ENCODE measurements at places on chromosomes 7 and 10.

DNA sequence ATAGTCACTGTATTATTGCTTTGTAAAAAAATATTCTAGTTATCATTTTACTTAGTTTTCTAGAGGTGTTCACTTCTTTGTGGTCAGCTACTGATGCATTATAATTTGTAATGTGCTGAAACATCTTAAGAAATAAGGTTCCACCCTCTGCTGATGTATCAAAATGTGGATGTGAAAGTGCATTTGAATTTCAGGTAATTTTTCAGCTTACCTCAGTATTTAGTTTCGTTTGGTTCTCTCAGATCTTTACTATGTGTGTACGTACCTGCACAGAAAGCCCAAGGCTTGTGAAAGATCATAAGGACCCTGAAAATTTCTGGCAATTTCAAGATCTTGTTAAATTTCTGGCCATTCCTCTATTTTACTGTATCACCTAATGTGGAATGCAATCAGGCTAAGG lies 542.3 kb upstream of the TPK1 start:
- no peak for DNase-seq
- no peaks in the 10 kb centered on the region for H3K27me3 ChIP-seq
- no peak overlapping the region for H3K27ac ChIP-seq
- H3K4me3 ChIP-seq: no peak overlapping the region

DNA sequence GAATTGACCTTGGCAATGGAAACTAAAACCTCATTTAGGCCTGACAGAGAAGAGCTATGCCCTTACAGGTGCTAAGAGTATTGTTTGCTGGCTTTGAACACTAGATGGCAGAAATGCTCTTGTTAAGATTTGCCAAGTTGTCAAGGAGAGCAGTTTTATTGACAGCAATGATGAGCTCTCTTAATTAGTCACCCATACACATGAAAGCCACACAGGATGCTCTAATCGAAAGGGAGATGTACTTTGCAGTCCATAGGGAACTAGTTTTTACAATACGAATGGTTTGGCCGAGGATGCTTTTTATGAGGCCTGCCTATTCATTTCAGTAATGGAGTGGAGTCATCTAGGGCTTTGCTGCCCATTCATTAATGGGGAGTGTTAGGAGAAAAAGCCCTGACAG lies 45.4 kb upstream of the MBL2 start:
- no peaks in the 10 kb centered on the region for H3K27me3 ChIP-seq
- H3K4me3 ChIP-seq: no peak overlapping the region
- H3K27ac ChIP-seq: no peak overlapping the region
- H3K36me3 ChIP-seq: no peaks in the 10 kb centered on the region
- DNase-seq: no peak

- H3K4me1 ChIP-seq: no peaks in the 10 kb centered on the region
- no peak for DNase-seq
- H3K27ac ChIP-seq: no peak overlapping the region
- no peaks in the 10 kb centered on the region for H3K36me3 ChIP-seq
- H3K4me3 ChIP-seq: no peak overlapping the region
Measured at GRCh38 chr7:76423666-76424412, 911 bp upstream of the ZP3 start.

DNA sequence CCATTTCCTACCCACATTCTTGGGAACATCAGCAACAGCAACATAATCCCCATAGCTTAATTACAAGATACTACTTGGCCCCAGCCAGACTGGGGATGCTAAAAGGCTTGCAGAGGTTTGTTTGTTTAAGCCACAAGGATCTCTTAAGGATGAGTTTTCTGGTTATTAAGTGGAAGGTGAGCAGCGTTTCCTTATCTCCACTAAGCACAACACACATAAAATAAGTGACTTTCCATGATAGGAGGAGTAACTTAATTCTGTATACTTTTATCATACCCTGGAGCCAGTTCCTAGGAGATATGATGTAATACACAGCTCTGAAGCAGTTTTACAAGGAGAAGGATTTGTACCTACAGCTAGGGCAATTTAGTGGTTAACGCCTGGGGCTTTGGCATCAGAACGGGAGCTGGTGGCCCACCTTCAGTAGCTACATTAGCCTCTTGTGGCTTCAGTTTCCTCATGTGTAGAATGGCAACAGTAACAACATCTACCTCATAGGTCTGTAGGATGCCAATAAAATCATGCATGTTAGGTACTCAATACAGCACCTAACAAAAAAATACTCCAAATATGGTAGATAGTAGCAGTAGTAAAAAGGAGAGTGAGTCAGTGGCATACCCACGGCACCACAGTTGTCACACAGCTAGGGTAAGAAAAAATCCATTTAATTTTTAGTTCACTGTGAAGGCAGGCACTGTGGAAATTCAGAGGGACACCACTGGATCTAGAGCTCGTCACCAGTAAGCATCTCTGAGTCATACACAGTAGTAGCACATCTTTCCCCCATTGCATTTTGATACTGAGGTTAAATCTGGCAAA lies 55.2 kb downstream of the DOCK4 start:
- H3K27me3 ChIP-seq: no peaks in the 10 kb centered on the region
- H3K27ac ChIP-seq: no peak overlapping the region
- H3K36me3 ChIP-seq: no peaks in the 10 kb centered on the region
- no peak overlapping the region for H3K4me3 ChIP-seq
- no peaks in the 10 kb centered on the region for H3K4me1 ChIP-seq
- DNase-seq: no peak

DNA sequence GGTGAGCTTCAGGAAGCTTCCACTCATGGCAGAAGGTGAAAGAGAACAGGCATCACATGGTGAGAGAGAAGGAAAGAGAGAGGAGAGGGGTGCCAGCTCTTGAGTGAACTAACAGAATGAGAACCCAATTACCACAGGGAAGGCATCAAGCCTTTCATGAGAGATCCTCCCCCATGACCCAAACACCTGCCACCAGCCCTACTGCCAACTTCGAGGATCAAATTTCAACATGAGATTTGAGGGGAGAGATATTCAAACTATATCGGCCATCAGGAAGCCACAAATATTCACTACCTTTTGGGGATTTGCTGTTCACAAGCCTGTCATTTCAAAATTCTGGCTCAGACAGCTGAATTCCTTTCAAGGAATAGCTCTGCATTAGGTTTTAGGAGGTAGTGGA lies 39.9 kb upstream of the SMNDC1 start:
- H3K4me3 ChIP-seq: no peak overlapping the region
- H3K27me3 ChIP-seq: no peaks in the 10 kb centered on the region
- H3K36me3 ChIP-seq: no peaks in the 10 kb centered on the region
- no peak for DNase-seq
- H3K27ac ChIP-seq: no peak overlapping the region
- H3K4me1 ChIP-seq: peaks cover 5% of the 10 kb centered on the region

GRCh38 chr10:380313-380940 lies 245.2 kb downstream of the ZMYND11 start:
- H3K4me1 ChIP-seq: no peaks in the 10 kb centered on the region
- DNase-seq: no peak
- no peaks in the 10 kb centered on the region for H3K27me3 ChIP-seq
- H3K27ac ChIP-seq: no peak overlapping the region
- no peak overlapping the region for H3K4me3 ChIP-seq
- peaks cover 53% of the 10 kb centered on the region for H3K36me3 ChIP-seq

- no peak overlapping the region for H3K4me3 ChIP-seq
- no peaks in the 10 kb centered on the region for H3K4me1 ChIP-seq
- no peaks in the 10 kb centered on the region for H3K36me3 ChIP-seq
- no peak for DNase-seq
Measured at GRCh38 chr7:105978035-105978434, 15.0 kb downstream of the CDHR3 start.

DNA sequence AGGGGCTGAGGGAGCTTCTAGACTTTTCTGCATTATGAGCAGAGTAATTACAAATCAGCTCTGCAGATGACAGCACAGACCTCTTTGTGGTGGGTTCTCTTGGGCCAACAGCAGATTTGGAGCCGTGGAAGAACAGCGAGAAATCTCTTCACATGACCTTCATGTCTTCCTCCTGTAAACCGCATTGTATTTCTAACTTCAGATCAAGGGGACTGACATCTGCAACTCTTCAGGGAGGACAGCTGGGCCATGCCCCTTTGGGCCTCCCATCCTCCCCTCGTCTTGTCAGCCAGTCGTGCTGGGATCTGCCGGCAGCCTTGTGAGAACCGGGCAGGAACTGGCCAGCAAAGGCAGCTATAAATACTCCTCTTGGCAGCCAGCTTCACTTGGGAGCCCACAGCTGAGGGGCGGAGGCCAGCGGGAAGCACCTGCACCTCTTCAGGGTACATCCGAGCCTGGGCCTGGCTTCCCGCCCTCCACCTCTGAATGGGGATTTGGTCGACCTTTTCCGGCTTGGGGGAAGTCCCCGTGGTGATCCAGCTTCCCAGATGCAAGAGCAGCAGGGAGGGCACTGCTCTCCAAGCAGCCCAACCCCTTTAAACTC lies 54.7 kb downstream of the STEAP1B start:
- peaks cover 17% of the 10 kb centered on the region for H3K4me1 ChIP-seq
- H3K27ac ChIP-seq: no peak overlapping the region
- H3K27me3 ChIP-seq: no peaks in the 10 kb centered on the region
- H3K4me3 ChIP-seq: no peak overlapping the region
- DNase-seq: peak; percentile 52

DNA sequence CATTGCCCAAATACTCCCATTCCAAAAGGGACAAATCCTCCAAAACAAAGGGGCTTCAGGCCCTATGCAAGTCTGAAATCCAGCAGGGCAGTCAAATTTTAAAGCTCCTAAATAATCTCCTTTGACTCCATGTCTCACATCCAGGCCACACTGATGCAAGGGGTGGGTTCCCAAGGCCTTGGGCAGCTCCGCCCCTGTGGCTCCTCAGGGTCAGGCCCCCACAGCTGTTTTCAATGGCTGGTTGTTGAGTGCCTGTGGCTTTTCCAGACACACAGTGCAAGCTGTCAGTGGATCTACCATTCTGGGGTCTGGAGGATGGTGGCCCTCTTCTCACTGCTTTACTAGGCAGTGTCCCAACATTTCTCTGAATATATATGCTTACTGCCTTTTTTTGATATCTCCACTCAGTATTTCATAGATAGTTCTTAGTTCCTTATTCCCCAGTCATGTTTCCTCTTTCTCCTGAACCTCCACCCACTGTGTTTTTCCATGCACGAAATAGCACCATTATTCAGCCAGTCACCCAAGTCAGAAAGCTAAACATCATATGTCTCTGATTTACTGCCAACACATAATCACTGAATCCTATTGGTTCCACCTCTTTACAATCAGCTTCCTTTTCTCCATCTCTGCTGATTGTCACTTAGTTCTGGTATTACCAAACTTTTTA lies 172.6 kb upstream of the CACNA2D1 start:
- no peaks in the 10 kb centered on the region for H3K36me3 ChIP-seq
- H3K27ac ChIP-seq: no peak overlapping the region
- no peaks in the 10 kb centered on the region for H3K4me1 ChIP-seq
- H3K27me3 ChIP-seq: no peaks in the 10 kb centered on the region
- no peak overlapping the region for H3K4me3 ChIP-seq
- DNase-seq: no peak

- H3K27ac ChIP-seq: no peak overlapping the region
- DNase-seq: no peak
- no peaks in the 10 kb centered on the region for H3K36me3 ChIP-seq
- H3K4me1 ChIP-seq: no peaks in the 10 kb centered on the region
- no peak overlapping the region for H3K4me3 ChIP-seq
Measured at GRCh38 chr7:12801107-12801506, 113.7 kb downstream of the ARL4A start.

- H3K36me3 ChIP-seq: no peaks in the 10 kb centered on the region
- no peak for DNase-seq
- H3K4me3 ChIP-seq: no peak overlapping the region
- H3K27me3 ChIP-seq: no peaks in the 10 kb centered on the region
- no peak overlapping the region for H3K27ac ChIP-seq
Measured at GRCh38 chr10:48474765-48475365, 130.0 kb downstream of the ARHGAP22 start.

DNA sequence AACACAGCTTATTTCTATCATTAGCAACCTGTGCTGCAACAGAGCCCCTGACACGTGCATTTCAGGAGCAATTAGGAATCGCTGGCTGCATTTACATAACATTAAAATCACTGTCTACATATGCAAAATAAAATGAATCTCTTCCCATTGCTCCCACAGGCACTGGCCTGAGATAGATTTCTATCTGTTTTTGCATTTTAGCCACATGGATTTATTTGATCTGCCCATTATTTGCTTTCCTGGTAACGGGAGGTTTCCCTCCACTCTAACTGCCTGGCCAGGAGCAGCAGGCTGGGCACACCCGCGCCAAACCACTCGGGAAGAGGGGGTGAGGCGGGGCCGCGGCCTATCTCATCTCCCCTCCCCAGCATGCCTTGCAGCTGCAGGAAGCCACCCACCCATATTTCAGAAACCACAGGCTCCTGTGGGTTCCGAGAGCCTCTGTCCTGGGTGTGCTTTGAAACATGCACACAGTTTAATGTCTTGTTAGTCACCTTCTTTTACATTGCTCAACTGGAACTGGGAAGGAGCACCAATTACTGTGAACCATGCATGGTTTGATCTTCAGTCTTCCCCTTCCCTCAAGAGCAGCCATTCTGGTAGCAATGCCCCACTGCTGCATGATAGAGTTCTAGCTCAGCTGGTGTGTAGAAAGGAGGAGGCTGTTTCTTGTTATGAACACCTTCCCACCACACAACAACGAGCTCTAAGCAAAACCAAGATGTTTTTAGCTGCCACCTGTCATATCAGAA lies 37.7 kb upstream of the IKZF1 start:
- no peak overlapping the region for H3K27ac ChIP-seq
- H3K27me3 ChIP-seq: no peaks in the 10 kb centered on the region
- no peak overlapping the region for H3K4me3 ChIP-seq
- no peak for DNase-seq
- no peaks in the 10 kb centered on the region for H3K4me1 ChIP-seq
- no peaks in the 10 kb centered on the region for H3K36me3 ChIP-seq

- H3K27me3 ChIP-seq: no peaks in the 10 kb centered on the region
- H3K27ac ChIP-seq: no peak overlapping the region
- H3K4me3 ChIP-seq: no peak overlapping the region
- no peaks in the 10 kb centered on the region for H3K4me1 ChIP-seq
- DNase-seq: no peak
- no peaks in the 10 kb centered on the region for H3K36me3 ChIP-seq
Measured at GRCh38 chr7:10343108-10343507, 630.6 kb upstream of the PHF14 start.

DNA sequence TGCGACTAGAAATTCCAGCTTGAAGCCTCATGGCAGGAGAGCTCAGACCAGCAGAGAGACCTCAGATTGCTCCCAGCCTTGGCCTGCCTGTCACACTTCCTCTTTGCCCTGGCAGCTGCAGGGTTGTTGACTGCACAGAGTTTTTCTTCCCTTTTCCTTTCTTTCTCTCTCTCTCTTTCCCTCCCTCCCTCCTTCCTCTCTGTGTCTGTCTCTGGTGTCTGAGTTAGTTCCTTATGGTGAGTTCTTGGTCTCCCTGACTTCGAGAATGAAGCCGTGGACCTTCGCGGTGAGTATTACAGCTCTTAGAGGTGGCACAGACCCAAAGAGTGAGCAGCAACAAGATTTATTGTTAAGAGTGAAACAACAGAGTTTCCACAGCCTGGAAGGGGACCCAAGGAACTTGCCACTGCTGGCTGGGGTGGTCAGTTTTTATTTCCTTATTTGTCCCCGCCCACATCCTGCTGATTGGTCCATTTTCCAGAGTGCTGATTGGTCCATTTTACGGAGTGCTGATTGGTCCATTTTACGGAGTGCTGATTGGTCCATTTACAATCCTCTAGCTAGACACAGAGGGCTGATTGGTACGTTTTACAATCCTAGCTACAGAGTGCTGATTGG lies 266.3 kb downstream of the RPS24 start:
- H3K27me3 ChIP-seq: no peaks in the 10 kb centered on the region
- H3K4me3 ChIP-seq: no peak overlapping the region
- H3K36me3 ChIP-seq: no peaks in the 10 kb centered on the region

- no peaks in the 10 kb centered on the region for H3K4me1 ChIP-seq
- no peaks in the 10 kb centered on the region for H3K27me3 ChIP-seq
- peak; percentile 16 for DNase-seq
- no peaks in the 10 kb centered on the region for H3K36me3 ChIP-seq
- H3K4me3 ChIP-seq: no peak overlapping the region
Measured at GRCh38 chr7:149081914-149082313, 8.6 kb downstream of the ZNF786 start.
